Fibroblast of the aortic adventitia (primary cell): ENCODE measurements at places on chromosomes 5 and 9. TPM values are rescaled to one million over a fixed set of nuclear protein-coding genes. Genes with fewer than 3 reads are reported as not detected.

DNA sequence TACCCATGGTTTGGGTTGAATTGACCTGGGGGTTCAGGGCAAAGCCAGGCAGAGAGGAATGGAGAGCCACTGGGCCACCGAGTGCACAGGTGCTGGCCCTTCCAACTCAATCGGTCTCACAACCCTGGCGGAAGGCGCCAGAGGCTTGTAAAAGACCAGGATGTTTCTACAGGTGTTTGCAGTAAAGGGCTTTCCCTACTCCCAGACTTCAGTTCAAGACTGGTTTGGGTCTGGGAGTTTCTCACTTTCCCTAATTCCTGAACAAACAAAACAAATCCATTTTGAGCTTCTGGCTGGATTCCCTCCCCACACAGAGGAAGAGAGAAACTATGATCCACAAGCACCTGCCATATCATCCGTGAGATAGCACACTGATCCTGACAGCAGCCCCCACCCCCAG lies 125.2 kb upstream of the KLF4 start:
- DNase-seq: no peak

GRCh38 chr5:54159893-54160195 lies 150.5 kb downstream of the ARL15 start:
- peak; percentile 67 for DNase-seq

DNA sequence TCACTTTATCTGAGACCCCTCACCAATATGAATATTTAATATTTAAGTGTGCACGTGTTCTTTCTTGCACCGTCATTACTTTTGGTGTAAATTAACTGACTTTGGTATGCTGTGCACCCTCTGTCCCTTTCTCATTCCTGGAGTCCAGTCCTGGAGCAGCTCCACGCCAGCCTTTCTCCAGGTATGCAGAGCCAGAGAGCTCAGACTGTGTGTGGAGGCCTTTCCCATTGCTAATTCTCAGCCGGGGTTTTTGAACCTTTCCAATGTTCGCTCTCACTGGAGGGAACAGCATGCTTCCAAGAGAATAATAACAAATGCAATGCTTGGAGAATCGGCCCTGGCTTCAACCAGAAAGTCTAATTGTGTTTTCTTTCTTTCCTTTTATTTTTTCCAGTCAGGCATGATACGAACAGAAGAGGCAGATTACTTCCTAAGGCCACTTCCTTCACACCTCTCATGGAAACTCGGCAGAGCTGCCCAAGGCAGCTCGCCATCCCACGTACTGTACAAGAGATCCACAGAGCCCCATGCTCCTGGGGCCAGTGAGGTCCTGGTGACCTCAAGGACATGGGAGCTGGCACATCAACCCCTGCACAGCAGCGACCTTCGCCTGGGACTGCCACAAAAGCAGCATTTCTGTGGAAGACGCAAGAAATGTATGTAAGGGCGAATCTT lies 41.7 kb downstream of the ADAMTS16 start:
- DNase-seq: no peak

DNA sequence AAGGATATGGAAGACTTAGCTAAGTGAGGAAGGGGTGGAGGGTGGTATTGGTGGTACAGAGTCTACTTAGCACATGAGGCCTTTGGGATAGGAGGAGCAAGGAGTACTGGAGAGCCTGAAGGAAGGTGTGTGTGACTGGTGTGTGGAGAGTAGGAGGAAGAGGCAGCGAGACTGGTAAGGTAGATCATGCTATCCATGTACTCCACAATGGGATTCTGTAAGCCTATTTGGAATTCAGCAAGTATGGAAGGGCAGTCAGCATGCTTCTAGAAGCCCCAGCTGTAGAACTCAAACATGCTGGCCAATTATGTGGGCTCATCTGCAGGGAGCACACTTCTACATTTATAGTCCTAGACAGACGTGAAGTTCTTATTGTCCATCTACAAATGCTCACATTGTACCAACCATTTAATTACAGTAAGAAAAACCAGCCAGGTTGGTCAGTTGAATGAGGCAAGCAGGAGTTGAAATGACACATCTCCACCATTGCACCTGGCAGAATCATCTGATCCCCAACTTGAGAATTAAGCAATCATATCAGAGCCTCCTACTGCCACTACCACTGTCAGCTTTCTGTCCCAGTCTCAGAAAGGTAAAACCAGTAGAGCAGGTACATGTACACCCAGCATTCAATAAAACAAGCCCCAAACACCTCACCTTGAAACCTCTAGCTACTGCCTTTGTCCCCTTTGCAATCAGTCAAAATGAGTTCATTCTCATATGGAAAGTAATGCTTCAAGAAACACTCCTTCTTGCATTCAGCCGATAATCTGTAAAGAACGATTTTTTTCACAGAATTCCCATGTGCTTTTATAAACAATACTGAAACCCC lies 60.9 kb upstream of the GLRX start:
- no peak for DNase-seq

DNA sequence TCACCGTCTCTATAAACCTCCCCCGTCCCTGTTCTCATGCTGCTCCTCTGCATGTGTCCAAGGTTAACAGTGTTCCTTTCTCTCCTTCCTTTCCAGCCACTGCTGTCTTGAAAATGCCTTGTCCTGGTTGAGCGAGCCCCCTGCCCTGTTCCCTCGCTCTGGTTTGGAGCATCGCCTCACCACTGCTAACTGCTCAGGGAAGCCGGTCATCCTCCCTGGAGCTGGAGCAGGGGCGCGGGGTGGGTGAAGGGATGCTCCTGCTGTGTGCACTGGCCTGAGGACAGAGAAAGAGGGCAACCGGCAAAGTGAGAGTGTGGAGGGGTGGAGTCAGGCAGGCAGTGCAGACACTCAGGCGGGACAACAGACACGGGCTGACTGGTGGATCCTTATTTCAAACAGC lies 19.4 kb downstream of the UBE2QL1 start:
- no peak for DNase-seq

DNA sequence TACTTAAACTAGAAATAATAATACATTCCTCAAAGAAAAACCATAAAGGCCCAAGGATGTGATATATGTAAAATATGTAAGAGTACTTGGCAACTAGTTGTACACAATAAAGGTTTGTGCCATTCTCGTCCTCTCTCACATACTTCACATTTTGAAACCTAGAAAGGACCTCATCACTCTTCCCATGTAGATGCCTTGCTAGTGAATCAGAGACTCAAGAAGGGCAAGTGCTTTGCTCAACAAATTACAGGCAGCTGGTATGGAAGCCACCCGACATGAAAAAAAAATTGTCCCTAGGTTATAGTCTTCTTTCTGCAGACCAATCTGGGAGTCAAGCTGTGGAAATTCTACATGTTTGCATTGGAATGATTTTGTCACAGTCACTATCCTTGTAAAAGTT lies 31.7 kb downstream of the ADRB2 start:
- DNase-seq: no peak

DNA sequence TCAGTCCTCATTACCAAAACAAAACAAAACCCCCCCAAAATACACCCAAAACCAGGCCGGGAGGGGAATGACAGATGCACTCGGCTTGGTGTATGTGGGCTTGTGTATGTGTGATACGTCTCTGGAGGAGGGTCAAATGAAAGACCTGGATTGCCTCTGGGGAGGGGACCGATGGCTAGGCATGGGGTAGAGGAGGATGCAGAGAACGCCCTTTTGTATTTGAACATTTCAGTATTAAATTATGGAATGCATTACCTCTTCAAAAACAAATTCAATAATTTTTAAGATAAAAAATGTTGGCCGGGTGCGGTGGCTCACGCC lies 61.4 kb downstream of the LMX1B start:
- DNase-seq: no peak

DNA sequence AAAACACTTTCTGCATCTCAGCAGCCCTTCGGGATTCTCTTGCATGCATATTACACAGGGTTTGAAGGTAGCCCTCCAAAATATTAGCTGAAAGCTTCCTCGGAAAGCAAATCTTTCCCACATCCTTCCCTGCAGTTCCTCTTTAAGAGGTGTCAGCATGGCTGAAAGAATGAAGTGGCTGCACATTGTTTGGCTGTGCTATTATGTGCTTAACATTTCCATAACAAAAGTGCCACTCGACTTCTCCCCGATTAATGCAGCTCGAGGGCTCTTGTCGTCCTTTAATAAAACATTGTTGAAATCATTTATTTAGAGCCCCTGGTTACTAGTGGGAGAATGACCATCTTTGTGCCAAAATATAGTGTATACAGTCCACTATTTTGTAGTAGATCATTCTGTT lies 6.5 kb downstream of the GAS1 start:
- DNase-seq: no peak

GLRA1 gene
- not detected in 2 replicates for total RNA-seq

- no peak for DNase-seq
These were observed 64.4 kb downstream of the PPARGC1B start for GRCh38 chr5:149794487-149794971.

TMEFF1 gene
- 0.49 and 1.3 TPM in 2 replicates for total RNA-seq

CCDC69 gene
- total RNA-seq: 1.5 and 2.8 TPM in 2 replicates

LIFR gene
- total RNA-seq: 38.6 and 45.0 TPM in 2 replicates

DNA sequence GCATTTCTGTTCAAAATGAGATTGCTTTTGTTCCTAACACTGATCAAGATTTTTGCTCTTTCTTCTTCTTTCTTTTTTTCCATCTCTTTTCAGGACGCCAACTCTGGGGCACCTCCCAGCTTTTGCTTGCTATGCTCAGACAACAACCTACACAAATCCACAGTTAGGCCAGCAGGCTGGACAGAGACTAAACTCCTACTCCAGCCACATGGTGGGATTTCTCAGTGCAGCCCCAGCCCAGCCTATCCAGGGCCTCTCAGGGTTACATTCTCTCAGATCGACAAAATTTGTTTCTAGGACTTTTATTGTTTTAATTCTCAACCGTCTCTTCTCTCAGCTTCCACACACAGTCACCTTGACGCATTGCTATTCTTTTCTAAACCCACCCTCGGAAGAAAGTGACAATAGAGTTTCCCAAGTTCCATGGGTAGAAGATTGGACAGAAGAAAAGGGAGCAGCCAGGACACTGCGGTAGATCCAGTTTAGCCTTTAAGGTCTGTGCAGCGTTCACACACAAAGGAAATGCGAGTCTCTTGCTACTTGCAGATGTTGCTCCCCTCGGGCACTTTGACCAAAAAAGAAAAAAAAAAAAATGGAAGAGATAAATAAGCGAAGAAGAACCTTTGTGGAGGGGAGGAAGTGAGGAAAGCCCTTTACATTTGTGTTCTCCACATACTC lies 588.6 kb upstream of the GRAMD2B start:
- DNase-seq: no peak

- no peak for DNase-seq
These were observed 129.1 kb upstream of the ZNF462 start for GRCh38 chr9:106733828-106734380.

- peak; percentile 41 for DNase-seq
These were observed 31.1 kb downstream of the IL4 start for GRCh38 chr5:132704875-132705274.

GARNL3 gene
- 1.1 and 2.5 TPM in 2 replicates for total RNA-seq

GRCh38 chr5:18576586-18576985 lies 942.3 kb downstream of the TAF11L14 start:
- DNase-seq: no peak

GRCh38 chr5:108898707-108899106 lies 151.0 kb downstream of the FER start:
- no peak for DNase-seq

SLC36A3 gene
- total RNA-seq: not detected in 2 replicates

- peak; percentile 79 for DNase-seq
These were observed 72.9 kb upstream of the SHB start for GRCh38 chr9:38141746-38142591.

GGTA1 gene
- 0.18 TPM in 1 of 2 replicates, not detected in the other for total RNA-seq

GRCh38 chr9:125759764-125760129 lies 12.6 kb downstream of the PBX3 start:
- peak; percentile 38 for DNase-seq

SLC23A1 gene
- not detected in 2 replicates for total RNA-seq

GFRA3 gene
- total RNA-seq: not detected in 2 replicates

DNA sequence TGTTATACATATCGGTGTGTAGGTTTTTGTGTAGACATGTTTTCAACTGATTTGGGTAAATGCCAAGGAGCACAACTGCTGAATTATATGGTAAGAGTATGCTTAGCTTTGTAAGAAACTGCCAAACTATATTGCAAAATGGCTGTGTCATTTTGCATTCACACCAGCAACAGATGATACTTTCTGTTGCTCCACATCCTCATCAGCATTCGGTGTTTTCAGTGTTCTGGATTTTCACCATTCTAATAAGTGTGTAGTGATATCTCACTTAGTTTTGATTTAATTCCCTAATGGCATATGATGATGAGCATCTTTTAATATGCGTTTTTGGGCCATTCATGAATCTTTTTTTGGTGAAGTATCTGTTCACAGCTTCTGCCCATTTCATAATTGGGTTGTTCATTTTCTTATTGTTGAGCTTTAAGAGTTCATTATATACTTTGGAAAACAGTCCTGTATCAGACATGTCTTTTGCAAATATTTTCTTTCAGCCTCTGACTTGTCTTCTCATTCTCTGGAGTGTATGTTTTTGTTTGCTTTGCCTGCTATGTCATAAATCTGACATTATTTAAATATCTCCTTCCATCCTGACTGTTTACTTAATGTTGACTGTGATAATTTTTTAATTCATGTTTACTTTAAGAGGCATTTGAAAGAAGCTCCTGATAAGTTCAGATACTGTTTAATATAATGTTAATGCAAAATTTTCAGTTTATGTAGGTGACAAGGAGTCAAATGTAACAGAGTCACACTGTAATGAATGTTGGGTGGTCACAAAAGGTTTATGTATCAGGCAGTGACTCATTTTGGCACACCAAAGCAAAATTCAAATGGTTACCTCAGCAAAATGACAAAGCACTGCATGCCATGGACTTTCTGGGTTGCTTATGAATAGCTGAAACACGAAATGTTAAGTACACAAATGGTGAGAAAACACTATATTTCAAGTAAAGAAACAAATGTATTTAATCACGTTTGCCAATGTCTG lies 181.1 kb upstream of the DAB2 start:
- DNase-seq: peak; percentile 51

GRCh38 chr5:94782383-94782782 lies 163.9 kb downstream of the SLF1 start:
- DNase-seq: no peak

ARID3C gene
- total RNA-seq: 0.09 and 0.74 TPM in 2 replicates

- no peak for DNase-seq
These were observed 512 bp downstream of the AK1 start for GRCh38 chr9:127876764-127877562.

DNA sequence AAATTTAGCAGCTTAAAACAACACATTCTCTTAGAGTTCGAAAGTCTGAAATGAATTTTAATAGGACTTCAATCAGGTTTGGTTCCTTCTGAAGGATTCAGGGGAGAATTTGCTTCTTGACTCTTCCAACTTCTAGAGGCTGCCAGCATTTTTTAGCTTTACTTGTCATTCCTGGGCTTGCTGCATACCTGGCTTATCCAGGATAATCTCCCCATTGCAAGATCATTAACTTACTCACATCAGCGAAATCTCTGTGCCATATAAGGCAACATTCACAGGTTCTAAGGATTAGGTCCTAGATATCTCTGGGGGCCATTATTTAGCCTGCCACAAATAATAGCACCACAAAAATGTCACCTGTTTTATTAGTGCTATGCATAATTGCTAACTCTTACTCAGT lies 46.2 kb upstream of the PCSK5 start:
- no peak for DNase-seq

DNA sequence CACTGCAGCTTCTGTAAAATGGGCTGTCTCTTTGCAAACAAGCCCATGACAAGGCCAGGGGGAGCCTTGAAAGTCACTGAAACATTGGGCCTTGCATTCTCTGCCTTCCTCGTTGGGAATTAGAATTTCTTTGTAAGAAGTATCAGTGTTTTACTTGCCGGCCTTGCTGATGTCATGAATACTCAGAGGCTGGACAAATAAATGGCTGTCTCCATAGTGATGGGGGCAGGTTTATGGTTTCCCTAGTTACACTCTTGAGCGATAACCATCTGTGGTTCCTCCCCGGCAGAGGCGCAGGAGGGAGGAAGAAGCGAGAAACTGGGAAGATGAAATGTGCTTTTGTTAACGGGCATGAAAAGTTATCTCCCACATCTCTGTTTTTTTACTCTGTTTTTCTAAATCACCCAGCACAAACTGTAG lies 272.7 kb upstream of the PANK3 start:
- DNase-seq: peak; percentile 67
